Suprapubic skin (tissue), 4 donors: ENCODE measurements at places on chromosomes 1 and 21. TPM values are rescaled to one million over a fixed set of nuclear protein-coding genes. Genes with fewer than 3 reads are reported as not detected.

Gene FAM151A
- not detected for total RNA-seq

Gene LBR
- total RNA-seq, result 21.6 TPM

DNA sequence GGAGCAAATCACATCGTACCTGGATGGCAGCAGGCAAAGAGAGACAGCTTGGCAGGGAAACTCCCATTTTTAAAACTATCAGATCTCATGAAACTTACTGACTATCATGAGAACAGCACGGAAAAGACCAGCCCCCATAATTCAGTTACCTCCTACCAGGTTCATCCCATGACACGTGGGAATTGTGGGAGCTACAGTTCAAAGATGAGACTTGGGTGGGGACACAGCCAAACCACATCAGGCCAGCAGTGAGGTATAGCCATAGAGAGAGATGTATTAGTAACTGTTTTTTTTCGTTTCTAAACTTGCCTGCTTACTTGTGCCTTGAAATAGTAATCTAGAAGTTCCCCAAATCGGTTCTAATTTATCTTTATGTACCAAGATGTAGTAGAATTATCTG lies 48.9 kb downstream of the AK4 start:
- H3K27me3 ChIP-seq, result no peaks in the 10 kb centered on the region
- no peak for DNase-seq

Gene GBP1
- 8.9 TPM for total RNA-seq

DNA sequence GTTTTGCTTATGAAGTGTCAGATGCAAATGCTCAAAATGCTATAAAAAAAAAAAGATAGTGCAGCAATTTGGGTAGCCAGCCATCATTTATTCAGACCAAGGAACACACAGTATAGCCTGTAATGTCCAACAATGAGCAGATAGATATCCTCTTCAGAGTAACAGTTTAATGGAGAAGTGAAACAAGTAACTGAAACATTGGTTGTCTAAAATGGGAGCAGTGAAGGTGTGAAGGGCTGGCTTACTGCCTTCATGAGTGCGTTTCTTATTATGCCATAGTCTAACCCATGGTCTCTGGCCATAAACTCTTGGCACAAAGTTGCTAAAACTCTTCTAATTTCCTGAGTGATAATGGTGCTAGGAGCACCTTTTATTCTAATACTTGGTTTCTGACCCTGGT lies 11.4 kb downstream of the RGS5 start:
- H3K27ac ChIP-seq, result no peak overlapping the region
- H3K36me3 ChIP-seq, result no peaks in the 10 kb centered on the region
- no peaks in the 10 kb centered on the region for H3K27me3 ChIP-seq
- no peak for DNase-seq

Gene OR10J1
- not detected for total RNA-seq

- H3K4me1 ChIP-seq, result peaks cover 8% of the 10 kb centered on the region
- no peak overlapping the region for H3K27ac ChIP-seq
- H3K4me3 ChIP-seq, result no peak overlapping the region
- no peaks in the 10 kb centered on the region for H3K27me3 ChIP-seq
- DNase-seq, result no peak
- peaks cover 60% of the 10 kb centered on the region for H3K36me3 ChIP-seq
Observed at GRCh38 chr1:40750451-40750908, 33.1 kb upstream of the KCNQ4 start.

DNA sequence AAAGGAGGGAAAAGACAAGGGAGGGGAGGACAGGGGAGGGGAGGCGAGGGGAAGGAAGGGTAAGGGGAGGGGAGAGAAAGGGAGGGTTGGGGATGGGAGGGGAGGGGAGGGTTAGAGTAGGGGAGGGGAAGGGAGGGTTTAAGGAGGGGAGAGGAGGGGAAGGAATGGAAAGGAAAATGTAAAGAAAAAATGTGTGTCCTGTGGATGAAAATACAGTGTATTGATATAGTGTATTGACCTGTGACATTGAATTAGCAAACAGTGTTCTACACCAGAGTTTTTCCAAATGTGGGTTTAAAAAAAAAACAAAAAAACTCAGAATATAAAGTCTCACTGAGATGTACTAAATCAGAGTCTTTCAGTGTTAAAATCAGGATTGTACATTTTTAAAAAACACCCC lies 1279.8 kb upstream of the ADGRL2 start:
- no peak overlapping the region for H3K4me3 ChIP-seq
- H3K4me1 ChIP-seq, result no peaks in the 10 kb centered on the region
- no peak overlapping the region for H3K27ac ChIP-seq
- DNase-seq, result no peak
- no peaks in the 10 kb centered on the region for H3K27me3 ChIP-seq
- H3K36me3 ChIP-seq, result no peaks in the 10 kb centered on the region

- no peak overlapping the region for H3K27ac ChIP-seq
- H3K4me1 ChIP-seq, result no peaks in the 10 kb centered on the region
- no peak for DNase-seq
- no peak overlapping the region for H3K4me3 ChIP-seq
Observed at GRCh38 chr1:24964811-24965570, 34.9 kb upstream of the RUNX3 start.

GRCh38 chr21:30590297-30590696 lies at the start of gene KRTAP22-2:
TSS of gene KRTAP22-2 (minus strand) at chr21:30590397.
- no peaks in the 10 kb centered on the region for H3K27me3 ChIP-seq
- no peak for DNase-seq
- H3K27ac ChIP-seq, result no peak within 1 kb of the TSS
- H3K36me3 ChIP-seq, result no peaks in the 10 kb centered on the region

Gene TCP10L
- 2.2 TPM for total RNA-seq

GRCh38 chr1:44354268-44354839 lies 703 bp downstream of the ERI3 start:
- DNase-seq, result no peak
- peaks cover 23% of the 10 kb centered on the region for H3K4me1 ChIP-seq
- H3K27me3 ChIP-seq, result no peaks in the 10 kb centered on the region
- peak overlapping the region; percentile 80 for H3K4me3 ChIP-seq
- H3K27ac ChIP-seq, result peak overlapping the region; percentile 64
- peaks cover 4% of the 10 kb centered on the region for H3K36me3 ChIP-seq

DNA sequence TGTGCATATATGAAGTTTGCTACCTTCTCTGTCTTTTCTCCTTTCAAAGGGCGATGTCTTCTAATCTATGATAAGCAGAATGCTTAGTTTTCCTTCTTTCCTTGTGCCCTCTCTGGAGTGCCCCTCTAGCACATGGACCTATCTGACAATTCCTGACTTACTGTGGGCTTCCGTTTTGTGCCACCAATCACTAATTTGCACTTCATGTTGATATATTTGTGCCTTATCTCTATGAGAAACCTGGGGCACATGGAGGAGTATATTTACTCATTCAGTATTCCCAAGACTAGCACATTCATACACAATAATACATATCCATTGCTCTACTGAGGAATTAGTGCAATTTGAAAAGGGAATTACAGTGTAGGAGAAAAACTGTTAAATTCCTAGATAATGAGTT lies 197.7 kb downstream of the CTH start:
- no peak overlapping the region for H3K27ac ChIP-seq
- no peak for DNase-seq
- H3K27me3 ChIP-seq, result no peaks in the 10 kb centered on the region
- no peaks in the 10 kb centered on the region for H3K4me1 ChIP-seq
- H3K36me3 ChIP-seq, result no peaks in the 10 kb centered on the region
- H3K4me3 ChIP-seq, result no peak overlapping the region

Gene KCNAB2
- total RNA-seq, result 17.5 TPM

GRCh38 chr21:42614811-42615351 lies 38.5 kb upstream of the PDE9A start:
- no peaks in the 10 kb centered on the region for H3K36me3 ChIP-seq
- DNase-seq, result peak; percentile 77
- peak overlapping the region; percentile 19 for H3K4me3 ChIP-seq
- peaks cover 35% of the 10 kb centered on the region for H3K27me3 ChIP-seq
- peaks cover 20% of the 10 kb centered on the region for H3K4me1 ChIP-seq

DNA sequence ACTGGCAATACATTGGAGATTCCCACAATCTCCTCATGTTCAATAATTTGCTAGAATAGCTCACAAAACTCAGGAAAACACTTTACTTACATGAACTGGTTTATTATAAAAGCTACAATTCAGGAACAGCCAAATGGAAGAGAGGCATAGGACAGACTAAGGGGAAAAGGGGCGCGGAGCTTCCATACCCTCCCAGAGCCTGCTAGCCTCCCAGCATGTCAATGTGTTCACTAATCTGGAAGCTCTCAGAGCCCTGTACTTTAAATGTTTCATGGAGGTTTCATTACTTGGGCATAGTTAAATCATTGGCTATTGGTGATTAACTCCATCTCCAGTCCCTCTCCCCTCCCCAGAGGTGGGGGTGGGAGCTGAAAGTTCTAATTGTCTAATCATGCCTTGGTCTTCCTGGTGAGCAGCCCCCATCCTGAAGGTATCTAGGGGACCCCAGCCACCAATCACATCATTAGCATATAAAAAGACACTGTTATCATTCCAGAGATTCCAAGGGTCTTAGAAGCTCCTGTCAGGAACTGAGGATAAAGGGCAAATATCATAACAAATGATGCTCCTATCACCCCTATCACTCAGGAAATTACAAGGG lies 10.9 kb upstream of the DMRTB1 start:
- no peaks in the 10 kb centered on the region for H3K36me3 ChIP-seq
- no peak overlapping the region for H3K4me3 ChIP-seq
- DNase-seq, result no peak
- H3K27ac ChIP-seq, result no peak overlapping the region

Gene C1QA
- 7.2 TPM for total RNA-seq

DNA sequence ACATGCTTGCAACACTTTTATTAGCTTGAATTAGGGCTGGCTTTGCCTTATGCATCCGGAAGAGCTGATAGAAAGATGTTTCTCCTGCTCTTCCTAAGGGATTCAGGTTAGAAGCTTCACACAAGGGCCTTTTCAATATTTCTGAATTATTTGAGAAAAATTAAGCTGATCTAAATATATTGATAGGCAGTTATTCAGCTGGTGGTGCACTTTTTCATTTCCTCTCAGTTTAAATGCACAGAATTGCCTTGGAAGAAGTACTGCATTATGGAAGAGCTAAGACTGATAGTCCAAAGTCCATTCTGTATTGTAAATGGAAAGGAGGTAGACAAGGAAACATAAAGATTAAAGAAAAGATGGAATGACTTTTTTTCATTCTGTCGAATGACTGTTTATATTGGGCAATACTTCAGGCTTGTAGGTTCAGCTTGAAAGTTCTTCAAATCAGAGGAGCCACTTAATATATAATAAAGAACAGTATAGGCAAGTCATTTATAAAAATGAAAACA lies 398.4 kb upstream of the B3GALT2 start:
- H3K4me1 ChIP-seq, result peaks cover 7% of the 10 kb centered on the region
- H3K36me3 ChIP-seq, result no peaks in the 10 kb centered on the region
- H3K4me3 ChIP-seq, result no peak overlapping the region
- no peak overlapping the region for H3K27ac ChIP-seq
- no peak for DNase-seq

Gene CLCA1
- total RNA-seq, result not detected

Gene FCGR1A
- not detected for total RNA-seq

Gene TSPAN1
- total RNA-seq, result 4.4 TPM

DNA sequence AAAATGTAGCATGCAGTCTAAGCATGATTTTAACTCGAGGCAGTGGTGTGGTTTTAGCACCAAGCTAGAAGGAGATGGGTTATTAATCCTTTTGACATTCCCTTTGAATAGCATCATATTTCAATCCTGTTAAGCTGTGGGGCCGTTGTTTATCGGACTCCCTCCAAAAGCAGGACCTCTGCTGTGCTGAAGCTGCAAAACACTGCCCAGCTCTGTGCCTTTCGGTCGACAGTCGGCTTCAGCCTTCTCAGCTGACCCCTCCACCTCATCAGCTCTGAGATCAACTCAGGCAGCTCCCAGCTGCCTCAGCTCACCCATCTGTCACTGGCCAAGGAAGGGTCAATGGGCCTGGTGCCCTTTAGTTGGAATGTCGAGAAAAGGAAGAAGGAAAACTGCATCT lies 95.5 kb downstream of the KAZN start:
- H3K27me3 ChIP-seq, result peaks cover 3% of the 10 kb centered on the region
- DNase-seq, result no peak
- H3K27ac ChIP-seq, result no peak overlapping the region
- no peaks in the 10 kb centered on the region for H3K36me3 ChIP-seq
- no peaks in the 10 kb centered on the region for H3K4me1 ChIP-seq

Gene HS2ST1
- 6.3 TPM for total RNA-seq

GRCh38 chr21:34037009-34037795 lies 36.2 kb upstream of the MRPS6 start:
- no peaks in the 10 kb centered on the region for H3K36me3 ChIP-seq
- no peak overlapping the region for H3K4me3 ChIP-seq
- peaks cover 9% of the 10 kb centered on the region for H3K4me1 ChIP-seq
- no peak overlapping the region for H3K27ac ChIP-seq
- H3K27me3 ChIP-seq, result no peaks in the 10 kb centered on the region

Gene TOE1
- 5.5 TPM for total RNA-seq

- no peaks in the 10 kb centered on the region for H3K27me3 ChIP-seq
- H3K36me3 ChIP-seq, result no peaks in the 10 kb centered on the region
- no peak for DNase-seq
- peaks cover 8% of the 10 kb centered on the region for H3K4me1 ChIP-seq
- H3K27ac ChIP-seq, result no peak overlapping the region
Observed at GRCh38 chr1:170685166-170685565, 21.2 kb downstream of the PRRX1 start.

Gene PTPRU
- total RNA-seq, result 46.7 TPM

Gene LCE3E
- 4.8 TPM for total RNA-seq

- DNase-seq, result peak; percentile 64
- H3K36me3 ChIP-seq, result peaks cover 18% of the 10 kb centered on the region
- no peak overlapping the region for H3K27ac ChIP-seq
- no peaks in the 10 kb centered on the region for H3K27me3 ChIP-seq
Observed at GRCh38 chr1:212012034-212012740, 23.2 kb downstream of the INTS7 start.

Gene TNFSF18
- not detected for total RNA-seq

GRCh38 chr1:1680031-1680911 lies 12.3 kb downstream of the SLC35E2B start:
- no peak overlapping the region for H3K27ac ChIP-seq
- H3K4me1 ChIP-seq, result peaks cover 23% of the 10 kb centered on the region
- no peaks in the 10 kb centered on the region for H3K27me3 ChIP-seq
- DNase-seq, result peak; percentile 63

GRCh38 chr1:147273409-147274336 lies 31.2 kb downstream of the CHD1L start:
- no peak overlapping the region for H3K4me3 ChIP-seq
- H3K27ac ChIP-seq, result peak overlapping the region; percentile 60
- peaks cover 60% of the 10 kb centered on the region for H3K36me3 ChIP-seq

DNA sequence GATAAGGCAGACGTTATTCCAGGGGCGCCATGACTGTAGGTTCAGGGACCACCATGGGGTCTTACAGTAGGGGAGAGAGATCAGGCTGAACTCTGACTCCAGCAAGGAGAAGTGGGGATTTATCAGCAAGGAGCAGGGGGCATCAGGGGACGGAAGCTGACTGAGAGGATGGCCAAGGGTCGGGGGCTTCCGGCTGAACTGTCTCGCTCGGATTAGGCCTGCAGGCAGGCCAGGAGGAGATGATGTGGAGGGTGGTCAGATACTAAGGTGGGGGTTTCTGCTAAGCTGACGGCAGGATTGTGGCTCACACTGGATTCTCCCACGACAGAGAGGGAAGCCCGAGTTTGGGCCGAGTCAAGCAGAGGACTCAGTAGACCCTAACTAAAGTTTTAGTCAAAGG lies 186.9 kb upstream of the VAMP3 start:
- peak; percentile 54 for DNase-seq
- no peaks in the 10 kb centered on the region for H3K27me3 ChIP-seq
- H3K36me3 ChIP-seq, result no peaks in the 10 kb centered on the region
- peaks cover 4% of the 10 kb centered on the region for H3K4me1 ChIP-seq
